ENCODE measurements at places on chromosomes 5 and 9. TPM values are rescaled to one million over a fixed set of nuclear protein-coding genes. Genes with fewer than 3 reads are reported as not detected.
A peak's percentile ranks its signal among the peaks of the same experiment; 100 is the strongest.

- DNase-seq, result peak; percentile 80
Measured at GRCh38 chr9:696332-697323, 144.9 kb upstream of the DMRT1 start.

- DNase-seq, result peak; percentile 4
Measured at GRCh38 chr5:178674334-178674733, 47.5 kb upstream of the CLK4 start.

- DNase-seq, result no peak
Measured at GRCh38 chr9:128106940-128107467, 20.5 kb downstream of the PTGES2 start.

DNA sequence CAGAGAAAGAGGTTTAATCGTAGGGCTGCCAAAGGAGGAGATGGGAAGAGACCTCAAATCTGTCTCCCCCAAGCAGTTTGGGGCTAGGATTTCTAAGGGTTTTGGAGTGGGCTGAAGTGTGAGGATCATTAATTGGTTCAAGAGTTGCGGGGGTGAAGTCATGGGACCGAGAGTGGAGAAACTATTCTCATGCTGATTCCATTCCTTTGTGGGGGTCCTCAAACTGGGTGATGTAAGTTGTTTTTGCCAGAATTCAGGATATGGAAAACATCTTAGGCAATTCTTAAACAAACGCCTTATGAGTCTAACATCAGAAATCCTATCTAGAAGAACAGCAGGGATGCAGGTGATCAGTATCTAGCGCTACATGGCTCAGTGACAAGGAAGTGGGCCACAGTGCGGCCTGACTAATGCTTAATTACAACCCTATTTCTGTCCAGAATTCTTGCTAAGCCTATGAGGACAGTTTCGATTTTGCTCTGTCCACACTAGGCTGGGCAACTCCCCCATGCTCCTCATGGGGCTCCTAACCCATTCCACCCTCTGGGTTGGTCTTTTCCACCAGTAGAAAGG lies 27.7 kb upstream of the TRIO start:
- DNase-seq, result no peak

DNA sequence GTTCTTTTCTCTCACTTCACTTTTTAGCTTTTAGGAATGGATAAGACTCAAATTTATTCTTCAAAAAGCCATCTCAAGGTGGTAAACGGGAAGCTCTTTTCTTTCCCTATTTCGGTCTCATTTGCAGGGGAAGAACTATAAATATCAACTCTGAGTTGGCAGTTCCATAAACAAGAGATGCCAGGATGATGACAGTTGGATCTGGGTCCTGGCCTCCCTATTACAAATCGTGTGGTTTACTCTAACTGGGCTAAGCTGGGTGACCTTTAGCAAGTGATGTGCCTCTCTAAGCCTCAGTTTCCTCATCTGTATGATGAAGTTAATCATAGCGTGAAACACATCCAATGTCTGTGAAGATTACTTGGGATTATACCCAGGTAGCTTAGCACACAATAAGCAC lies 44.2 kb downstream of the TLE4 start:
- DNase-seq, result no peak

- no peak for DNase-seq
Measured at GRCh38 chr5:40672425-40672824, 7.3 kb upstream of the PTGER4 start.

DNA sequence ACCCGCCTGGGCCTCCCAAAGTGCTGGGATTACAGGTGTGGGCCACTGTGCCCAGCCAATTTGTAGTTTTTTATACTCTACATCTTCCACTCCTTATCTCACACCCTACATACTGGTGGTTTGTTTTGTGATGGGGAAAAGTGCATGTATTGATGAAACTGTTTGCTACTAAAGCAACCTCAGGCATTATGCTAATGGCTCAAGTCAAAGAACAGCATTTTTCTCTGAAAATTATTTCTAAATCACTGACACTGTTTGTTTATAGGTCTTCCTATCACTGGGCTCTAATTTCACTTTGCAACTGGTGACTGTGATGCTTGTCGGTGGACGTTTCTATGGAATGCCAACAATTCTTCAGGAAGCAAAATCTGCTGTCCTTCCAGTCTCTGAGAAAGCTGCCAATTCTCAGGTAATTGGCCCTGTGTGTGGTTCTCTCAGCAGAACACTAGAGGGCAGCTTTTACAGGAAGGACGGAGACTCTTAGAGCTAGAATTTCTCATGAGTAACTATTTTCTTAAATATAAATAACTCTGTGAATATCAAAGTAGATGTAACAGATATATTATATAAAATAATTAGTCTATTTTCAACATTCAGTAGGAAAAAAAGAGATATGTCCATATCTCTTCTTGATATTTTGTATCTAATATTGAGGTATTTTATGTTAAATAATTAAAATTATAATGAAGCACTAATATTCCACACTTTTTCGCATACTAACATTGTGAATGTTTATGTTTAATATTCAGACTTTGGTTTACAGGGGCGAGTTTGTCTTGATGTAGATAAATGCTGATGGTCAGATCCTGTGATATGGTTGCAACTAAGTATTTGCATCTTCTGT lies 244.1 kb downstream of the ADGRV1 start:
- peak; percentile 18 for DNase-seq

- DNase-seq, result peak; percentile 68
Measured at GRCh38 chr5:164359260-164360255, 854.1 kb downstream of the MAT2B start.

DNA sequence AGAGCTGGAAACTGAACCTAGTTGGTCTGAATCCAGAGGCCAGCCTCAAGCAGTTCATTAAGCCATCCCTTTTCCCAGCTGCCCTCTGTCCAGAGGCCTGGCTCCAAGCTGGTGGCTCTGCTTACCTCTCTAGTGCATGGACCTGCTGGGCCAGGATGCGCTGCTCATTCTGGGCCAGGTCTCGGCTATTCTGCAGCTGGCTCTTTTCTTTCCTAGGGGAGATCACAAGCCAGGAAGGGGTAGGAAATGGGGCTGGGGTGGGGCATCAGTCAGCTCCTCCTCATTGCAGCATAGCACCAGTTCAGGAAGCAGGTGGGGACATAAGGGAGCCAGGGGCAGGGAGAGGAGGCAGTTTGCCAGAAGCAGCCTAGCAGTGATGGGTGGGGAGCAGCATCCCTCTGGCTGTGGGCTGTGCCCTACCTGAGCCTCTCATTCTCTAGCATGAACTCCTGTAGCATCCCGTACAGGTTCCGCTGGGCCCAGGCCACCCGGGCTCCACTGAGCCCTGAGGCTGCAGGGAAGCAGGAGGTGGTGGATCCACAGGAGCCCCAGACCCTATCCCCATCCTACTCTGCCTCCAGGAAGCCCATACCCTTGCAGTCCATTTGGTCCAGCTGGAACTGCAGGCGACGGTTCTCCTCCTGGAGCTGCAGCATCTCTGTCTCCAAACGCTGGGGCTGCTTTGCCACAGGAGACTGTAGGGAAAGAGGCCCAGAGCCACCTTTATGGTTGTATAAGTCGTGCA lies 5.2 kb downstream of the KIF12 start:
- DNase-seq, result no peak

GRCh38 chr5:67824852-67825251 lies 390.7 kb upstream of the PIK3R1 start:
- no peak for DNase-seq

DNA sequence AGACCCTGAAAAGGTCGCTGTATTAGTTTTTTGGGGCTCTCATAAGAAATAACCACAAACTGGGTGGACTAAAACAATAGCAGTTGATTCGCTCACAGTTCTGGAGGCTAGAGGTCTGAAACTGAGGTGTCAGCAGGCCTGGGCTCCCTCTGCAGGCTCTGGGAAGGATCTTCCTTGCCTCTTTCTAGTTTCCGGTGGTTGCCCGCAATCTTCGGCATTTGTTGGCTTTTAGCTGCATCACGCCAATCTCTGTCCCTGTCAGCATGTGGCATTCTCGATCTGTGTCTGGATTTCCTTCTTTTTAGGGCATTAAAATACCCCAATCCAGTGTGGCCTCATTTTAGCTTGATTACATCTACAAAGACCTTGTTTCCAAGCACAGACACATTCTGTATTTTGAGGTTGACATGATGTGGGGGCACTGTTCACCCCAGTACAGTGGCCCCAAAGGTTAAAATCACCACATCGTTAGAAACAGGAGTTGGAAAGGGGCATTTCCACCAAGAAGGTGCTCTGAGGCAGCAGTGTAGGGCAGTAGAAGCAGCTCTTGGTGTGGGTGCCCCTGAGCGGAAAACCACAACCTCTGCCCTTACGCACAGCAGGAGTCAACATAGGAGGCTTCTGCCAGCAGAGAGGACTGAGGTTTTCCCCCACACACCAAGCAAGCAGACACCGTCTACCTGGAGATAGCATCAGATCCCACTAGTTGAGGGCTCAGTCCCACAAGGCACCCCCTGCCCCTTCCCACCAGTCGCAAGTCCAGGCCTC lies 13.5 kb downstream of the ZNF79 start:
- DNase-seq, result no peak

DNA sequence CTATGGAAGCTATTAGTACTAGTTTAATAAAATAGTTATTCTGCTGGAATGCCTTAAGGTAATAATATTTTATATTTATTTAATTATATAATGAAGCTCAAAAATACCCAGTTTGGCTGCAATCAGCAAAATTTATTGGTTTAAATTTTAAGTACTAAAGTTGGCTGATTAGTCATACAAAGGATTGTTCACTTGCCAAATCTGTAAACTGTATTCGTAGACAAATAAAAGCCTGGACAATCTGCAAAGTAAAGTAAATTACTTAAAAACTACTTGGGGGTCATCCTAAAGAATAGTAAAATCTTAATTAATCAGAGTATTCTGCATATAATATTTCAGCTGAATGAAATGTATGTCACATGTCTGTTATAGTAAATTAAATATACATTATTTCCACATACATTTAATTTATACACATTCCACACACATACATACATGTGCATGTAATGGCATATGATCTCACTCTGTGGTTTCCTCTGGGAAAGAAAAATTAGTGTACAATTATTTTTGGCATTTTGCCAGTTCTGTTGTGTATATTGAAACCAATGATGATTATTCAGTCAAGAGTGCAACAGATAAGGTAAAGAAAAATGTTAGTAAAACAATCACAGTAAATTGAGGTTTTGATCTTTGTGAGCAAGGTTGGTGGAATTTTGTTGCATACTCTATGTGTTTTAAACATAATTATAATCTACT lies 455.9 kb downstream of the CDH9 start:
- no peak for DNase-seq

DNA sequence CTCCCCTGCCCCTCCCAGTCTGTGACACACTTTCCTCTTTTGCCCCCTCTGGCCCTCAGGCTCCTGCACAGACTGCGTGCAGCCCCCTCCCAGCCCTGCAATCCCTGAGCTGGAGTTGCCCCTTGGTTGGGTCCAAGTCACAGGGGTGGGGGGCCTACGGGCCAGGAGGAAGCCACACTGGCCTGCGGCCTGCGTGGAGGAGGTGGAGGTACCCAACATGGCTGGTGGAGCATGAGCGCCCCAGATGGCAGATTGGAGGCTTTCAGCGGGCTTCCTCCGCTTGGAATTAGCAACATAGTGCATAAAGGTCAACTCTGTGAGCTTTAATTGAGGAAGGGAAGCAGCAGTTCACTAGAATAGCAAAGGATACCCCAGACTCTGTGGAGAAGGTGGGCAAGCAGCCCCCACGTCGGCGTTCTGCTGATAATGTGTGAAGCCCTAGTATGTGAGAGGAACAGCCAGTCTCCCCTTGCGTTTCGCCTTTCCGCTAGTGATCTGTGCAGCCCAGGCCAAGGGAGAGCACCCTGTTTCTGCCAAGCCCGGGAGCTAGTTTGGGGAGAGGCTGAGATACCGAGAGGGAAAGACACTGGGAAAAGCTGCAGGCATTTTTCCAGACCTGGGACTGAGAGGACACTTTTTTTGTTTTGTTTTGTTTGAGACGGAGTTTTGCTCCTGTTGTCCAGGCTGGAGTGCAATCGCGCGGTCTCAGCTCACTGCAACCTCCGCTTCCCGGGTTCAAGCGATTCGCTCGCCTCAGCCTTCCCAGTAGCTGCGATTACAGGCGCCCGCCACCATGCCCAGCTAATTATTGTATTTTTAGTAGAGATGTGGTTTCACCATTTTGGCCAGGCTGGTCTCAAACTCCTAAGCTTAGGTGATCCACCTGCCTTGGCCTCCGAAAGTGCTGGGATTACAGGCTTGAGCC lies 35.3 kb upstream of the MACIR start:
- no peak for DNase-seq

DNA sequence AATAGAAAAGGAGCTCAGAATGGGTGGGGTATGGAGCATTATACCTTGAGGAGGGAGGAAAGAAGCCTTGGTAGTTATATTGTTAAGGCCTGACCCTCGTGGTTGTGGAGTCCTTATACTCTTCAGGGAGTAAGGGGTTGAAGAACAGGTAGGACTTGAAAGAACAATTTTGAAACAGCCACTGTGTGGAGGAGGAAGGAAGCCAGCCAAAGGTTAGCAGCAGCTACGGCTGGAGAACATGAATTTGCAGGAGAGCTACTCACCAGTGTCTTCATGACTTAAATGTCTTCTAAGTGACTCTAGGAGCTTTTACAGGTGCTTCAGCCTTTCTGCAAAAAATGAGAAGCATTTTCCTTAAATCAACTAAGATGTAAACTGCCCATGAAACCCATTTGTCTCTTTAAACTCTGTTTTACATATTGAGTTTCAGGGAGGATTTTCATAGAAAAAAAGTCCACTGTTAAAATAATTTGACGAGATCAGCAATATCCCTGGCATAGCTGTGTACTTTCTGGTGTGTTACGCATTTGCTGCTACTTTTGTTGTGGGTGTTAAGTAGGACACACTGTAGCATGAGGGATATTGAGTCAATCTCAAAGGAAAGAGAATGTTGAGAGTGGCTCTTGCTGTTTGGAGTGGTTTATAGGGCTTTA lies 110.6 kb upstream of the ELL2 start:
- no peak for DNase-seq

DNA sequence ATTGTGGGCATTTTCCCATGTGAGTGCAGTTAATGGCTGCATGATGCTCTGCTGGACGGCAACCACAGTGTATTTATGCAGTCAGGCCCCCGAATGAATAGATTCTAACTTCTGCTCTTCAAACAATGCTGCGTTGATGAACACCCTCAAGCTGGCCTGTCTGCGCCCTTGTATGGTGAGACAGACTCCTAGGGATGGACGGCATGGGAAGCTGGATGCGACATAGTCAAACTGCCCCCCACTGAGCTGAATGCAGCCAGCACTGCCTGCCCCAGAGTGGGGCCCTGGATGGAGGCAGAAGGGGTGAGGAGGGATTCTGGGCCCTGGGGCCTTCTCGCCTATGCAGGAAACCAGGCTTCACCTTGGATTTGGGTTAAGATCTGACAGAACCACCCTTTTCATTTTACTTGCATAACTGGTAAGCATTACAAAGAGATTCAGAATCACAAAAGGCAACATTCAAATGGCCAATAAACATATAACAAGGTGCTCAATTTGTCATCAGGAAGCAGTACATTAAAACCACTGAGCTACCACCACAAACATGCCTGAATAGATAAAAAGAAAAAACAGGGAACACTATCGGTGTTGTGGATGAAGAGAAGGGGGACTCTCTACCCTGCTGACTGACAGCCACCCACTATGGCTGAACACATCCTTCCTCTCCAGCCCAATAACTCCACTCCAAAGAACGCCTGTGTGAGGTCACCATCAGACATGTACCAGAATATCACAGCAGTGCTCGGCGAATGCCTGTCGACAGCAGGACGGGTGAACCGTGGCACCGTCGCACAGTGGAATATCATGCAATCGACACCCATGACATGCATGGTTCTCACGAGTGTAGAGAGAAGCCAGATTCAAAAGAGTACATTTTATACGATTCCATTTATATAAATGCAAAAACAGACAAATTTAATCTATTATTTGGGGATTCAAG lies 79.1 kb downstream of the RAPGEF1 start:
- no peak for DNase-seq

FOXD4L5 gene
- total RNA-seq, result under 0.01 TPM

PCDHGB3 gene
- 9.6 TPM for total RNA-seq

GDF9 gene
- 0.18 TPM for total RNA-seq

CAMK2A gene
- total RNA-seq, result 0.09 TPM

HCN1 gene
- not detected for total RNA-seq

KIF4B gene
- not detected for total RNA-seq

KCNN2 gene
- total RNA-seq, result not detected

Data from fibroblast of the aortic adventitia (primary cell).